Activated CD8-positive, alpha-beta T cell treated with anti-CD3 and anti-CD28 coated beads, Interleukin-2, amount 10 ng/mL, durations not matched to agents 7 days and 5 days (primary cell): ENCODE measurements at places on chromosomes 16 and 17.

GRCh38 chr16:27671410-27671809 is 121.5 kb downstream of the KATNIP start:
- no peak for DNase-seq

- no peak for DNase-seq
Observed at GRCh38 chr17:51214920-51215319, 44.9 kb downstream of the MBTD1 start.

DNA sequence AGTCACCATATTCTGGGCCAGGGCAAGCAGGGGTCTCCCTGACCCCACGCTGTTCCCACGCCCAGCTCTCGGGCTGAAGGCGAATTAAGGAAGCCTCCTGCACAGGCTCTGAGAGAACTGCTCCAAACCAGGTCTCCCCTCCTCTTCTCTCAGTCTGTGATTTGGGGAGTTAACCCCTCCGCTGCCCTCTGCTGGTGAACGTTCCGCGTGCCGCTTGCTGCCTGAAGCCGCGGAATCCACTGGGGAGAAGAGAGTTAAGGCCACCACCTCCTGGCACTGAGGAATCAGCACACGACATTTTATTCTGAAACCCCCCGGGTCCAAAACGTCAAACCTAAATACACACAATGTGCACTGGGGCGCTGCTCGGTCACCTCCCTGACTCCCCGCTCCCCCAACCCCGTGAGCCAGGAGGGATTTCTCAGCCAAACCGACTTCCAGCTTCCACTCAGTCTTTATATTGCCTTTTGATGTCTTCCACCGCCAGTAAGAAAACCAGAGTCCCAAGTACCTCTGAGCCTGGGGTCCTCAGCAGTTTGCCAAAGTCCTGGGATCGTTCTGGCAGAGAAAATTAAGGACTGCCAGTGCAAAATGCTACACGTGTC is 54.4 kb upstream of the RCVRN start:
- peak; percentile 53 for DNase-seq

GRCh38 chr17:69809331-69809730 is 265.7 kb upstream of the KCNJ16 start:
- no peak for DNase-seq
